ENCODE measurements at places on chromosomes 2 and 18.

DNA sequence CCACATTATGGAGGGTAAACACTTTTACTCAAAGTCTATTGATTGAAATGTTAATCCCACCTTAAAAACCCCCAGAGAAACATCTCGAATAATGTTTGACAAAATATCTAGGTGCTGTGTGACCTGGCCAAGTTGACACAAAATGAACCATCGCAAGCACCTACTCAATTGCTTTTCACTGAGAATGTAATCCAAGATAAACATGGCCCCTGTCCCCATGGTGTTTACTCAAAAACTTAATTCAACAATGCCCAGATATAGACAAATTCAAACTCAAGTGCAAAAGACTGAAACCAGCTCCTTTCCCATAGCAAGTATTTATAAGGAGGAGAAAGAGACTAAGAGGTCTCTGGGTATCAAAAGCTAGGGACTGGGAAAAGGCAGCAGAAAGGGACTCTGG, 15.0 kb upstream of the ACMSD start:
- no peak for DNase-seq

- no peak for DNase-seq
Measured at GRCh38 chr2:166025313-166025712, 71.7 kb upstream of the TTC21B start.

DNA sequence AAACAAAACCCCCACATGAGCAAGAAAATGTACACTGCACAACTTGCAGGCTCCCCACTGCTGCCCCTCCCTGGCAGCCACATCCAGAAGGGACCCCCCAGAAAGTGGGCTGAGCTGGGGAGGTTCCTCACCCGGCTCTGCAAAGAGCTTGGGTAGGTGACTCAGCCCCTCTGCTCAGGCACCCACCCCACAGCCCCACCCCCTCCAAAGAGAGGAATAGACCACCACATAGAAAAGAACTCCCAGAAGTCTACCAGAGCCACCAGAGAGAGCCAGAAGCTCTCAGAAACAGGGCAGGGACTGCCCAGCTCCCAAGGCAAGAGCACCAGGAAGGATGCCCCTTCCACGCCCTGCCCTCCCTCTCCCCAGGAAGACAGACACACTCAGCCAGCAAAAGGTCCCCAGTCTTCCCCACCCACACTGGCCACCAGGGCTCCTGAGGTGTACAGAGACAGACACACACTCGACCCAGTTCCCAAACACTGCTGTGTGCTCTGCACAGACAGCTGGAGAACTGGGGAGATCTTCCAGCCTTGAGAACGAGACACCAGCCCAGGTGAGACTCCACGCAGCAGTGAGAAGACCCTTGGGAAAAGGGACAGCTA, 28.2 kb downstream of the BIN1 start:
- no peak for DNase-seq

- DNase-seq, result no peak
Measured at GRCh38 chr2:19073522-19073921, 284.9 kb downstream of the OSR1 start.

DNA sequence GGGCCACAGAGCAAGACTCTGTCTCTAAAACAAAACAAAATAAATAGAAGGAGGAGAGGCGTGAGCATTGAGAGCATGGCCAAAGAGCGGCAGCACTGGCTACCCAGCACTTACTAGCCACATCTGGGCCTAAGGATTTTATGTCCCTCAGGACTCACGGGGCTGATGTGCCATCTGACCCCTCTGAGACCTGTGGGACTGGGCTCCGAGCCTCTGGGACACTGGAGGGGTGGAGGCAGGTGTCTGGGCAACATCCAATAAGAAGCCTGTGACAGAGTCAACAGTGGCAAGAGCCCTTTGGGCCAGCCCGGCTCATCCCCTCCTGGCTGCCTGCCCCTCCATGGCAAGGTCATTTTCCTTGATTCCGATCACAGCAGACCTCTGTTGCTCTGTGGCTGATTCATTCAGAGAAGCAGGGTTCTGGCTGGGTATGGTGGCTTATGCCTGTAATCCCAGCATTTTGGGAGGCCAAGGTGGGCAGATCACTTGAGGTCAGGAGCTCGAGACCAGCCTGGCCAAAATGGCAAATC, 60.7 kb downstream of the RRM2 start:
- no peak for DNase-seq

Measured in SK-MEL-5 (cell line).